Activated CD8-positive, alpha-beta T cell treated with anti-CD3 and anti-CD28 coated beads for 36 hours (primary cell): ENCODE measurements at places on chromosomes 1 and 21. TPM values are rescaled to one million over a fixed set of nuclear protein-coding genes. Genes with fewer than 3 reads are reported as not detected.

DNA sequence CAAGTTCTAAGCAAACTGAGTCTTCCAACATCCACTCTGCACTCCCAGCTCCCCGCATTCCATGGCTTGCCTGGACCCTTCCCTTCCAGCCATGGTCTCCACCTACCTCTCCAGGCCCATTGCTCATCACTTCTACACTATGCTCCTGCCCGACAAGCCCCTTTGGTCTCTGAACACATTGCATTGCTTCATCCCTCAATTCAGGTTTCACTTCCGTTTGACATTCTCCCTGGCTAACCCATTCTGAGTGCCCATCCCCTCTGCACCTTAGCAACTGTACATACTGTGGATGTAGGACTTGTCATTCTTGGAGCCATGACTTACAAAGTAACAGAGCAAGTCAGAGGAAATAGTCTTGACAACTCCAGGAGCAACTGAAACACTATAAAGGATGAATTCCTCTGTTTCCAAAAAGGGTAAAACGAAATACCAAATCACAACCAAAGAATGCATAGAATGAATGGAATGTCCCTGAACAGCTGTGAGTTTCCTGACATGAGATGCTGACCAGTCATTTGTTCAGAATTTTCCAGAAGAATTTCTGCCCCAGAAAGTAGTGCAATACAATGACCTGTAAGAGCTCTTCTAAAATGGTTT lies 66.7 kb downstream of the KCNJ6 start:
- H3K4me3 ChIP-seq: no peak overlapping the region
- H3K27me3 ChIP-seq: peaks cover 12% of the 10 kb centered on the region
- no peaks in the 10 kb centered on the region for H3K36me3 ChIP-seq
- DNase-seq: no peak
- H3K27ac ChIP-seq: no peak overlapping the region
- no peaks in the 10 kb centered on the region for H3K4me1 ChIP-seq

- no peaks in the 10 kb centered on the region for H3K27me3 ChIP-seq
- H3K4me3 ChIP-seq: no peak overlapping the region
- no peak for DNase-seq
- H3K4me1 ChIP-seq: peaks cover 83% of the 10 kb centered on the region
Measured at GRCh38 chr1:27431601-27431940, 39.1 kb downstream of the GPR3 start.

DNA sequence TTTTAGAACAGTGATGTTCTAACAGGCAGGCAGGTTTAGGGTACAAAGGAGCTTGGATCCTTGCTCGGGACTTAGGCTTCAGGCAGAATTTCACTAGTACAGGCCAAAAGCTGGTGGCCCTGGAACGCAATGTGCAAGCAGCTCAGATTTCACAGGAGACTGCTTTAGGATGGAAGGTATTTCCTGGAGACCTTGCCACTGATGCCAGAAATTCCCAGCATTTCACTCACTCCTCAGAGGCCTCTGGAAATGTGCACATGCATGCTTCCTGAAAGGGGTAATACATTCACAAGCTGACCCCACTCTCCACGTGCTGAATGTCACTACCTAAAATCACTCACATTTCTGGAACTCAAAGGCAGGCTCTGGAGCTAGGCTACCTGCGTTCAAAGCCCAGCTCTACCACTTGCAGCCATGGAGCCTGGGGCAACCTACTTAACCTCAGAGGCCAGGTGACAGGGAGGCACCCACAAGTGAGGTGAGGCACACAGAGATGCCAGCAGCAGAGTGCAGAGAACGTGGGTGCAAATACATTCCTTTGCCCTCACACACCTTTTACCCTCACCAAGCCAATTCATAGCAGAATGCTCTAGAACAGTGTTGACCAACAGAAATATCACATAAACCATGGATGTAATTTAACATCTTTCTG lies 56.5 kb downstream of the CDC7 start:
- no peaks in the 10 kb centered on the region for H3K36me3 ChIP-seq
- H3K4me3 ChIP-seq: no peak overlapping the region
- no peaks in the 10 kb centered on the region for H3K27me3 ChIP-seq
- no peak for DNase-seq
- H3K4me1 ChIP-seq: peaks cover 77% of the 10 kb centered on the region

- H3K27me3 ChIP-seq: no peaks in the 10 kb centered on the region
- H3K4me1 ChIP-seq: no peaks in the 10 kb centered on the region
- no peak overlapping the region for H3K4me3 ChIP-seq
- H3K36me3 ChIP-seq: no peaks in the 10 kb centered on the region
Measured at GRCh38 chr1:185840880-185841279, 106.7 kb downstream of the HMCN1 start.

GRCh38 chr1:19858893-19859292 lies 23.3 kb upstream of the OTUD3 start:
- peaks cover 20% of the 10 kb centered on the region for H3K27me3 ChIP-seq
- DNase-seq: no peak
- H3K27ac ChIP-seq: no peak overlapping the region
- H3K4me1 ChIP-seq: no peaks in the 10 kb centered on the region
- H3K36me3 ChIP-seq: no peaks in the 10 kb centered on the region

IRF2BP2 gene
- total RNA-seq: 148 TPM

DNA sequence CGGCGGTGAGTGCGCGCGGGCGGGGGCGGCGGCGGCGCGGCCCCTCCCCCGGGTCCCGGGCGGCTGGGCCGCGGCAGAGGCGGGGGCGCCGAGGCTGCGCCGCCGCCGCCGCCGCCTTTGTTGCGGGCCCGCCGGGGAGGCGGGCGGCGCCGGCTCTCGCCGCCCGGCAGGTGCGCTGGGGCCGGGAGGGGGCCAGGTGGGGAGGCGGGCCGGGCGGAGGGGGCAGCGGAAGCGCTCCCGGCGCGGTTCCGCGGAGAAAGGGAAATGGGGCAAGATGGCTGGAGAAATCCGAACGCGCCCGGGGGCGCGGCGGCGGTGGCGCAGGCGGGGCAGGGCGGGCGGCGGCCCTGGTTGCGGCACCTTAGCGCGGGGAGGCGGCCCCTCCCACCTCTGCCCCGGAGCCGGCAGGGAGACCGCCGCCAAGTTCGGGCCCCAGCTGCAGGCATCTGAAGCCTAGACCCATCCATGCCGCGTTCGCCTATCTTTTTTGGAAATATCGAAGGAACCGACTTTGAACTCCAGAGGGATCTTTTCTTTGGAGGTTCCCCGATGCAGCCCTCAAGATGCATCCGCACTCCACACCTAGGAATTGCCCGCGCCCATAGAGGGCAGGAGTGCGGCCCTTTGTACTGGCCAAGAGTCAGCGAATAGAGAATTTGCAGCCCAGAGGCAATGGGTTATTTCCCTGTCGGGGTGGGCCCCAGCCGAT lies 479 bp downstream of the POGK start:
- peaks cover 24% of the 10 kb centered on the region for H3K36me3 ChIP-seq
- H3K4me1 ChIP-seq: peaks cover 49% of the 10 kb centered on the region
- H3K27me3 ChIP-seq: no peaks in the 10 kb centered on the region
- H3K4me3 ChIP-seq: peak overlapping the region; percentile 84

LCE2A gene
- total RNA-seq: not detected

ASCL5 gene
- total RNA-seq: 0.36 TPM
